Stimulated activated CD4-positive, alpha-beta T cell treated with anti-CD3 and anti-CD28 coated beads, Interleukin-1b, Interleukin-23, amount 100 ng/mL, for 24 hours (primary cell): ENCODE measurements at places on chromosomes 12 and 14.
A peak's percentile ranks its signal among the peaks of the same experiment; 100 is the strongest.

DNA sequence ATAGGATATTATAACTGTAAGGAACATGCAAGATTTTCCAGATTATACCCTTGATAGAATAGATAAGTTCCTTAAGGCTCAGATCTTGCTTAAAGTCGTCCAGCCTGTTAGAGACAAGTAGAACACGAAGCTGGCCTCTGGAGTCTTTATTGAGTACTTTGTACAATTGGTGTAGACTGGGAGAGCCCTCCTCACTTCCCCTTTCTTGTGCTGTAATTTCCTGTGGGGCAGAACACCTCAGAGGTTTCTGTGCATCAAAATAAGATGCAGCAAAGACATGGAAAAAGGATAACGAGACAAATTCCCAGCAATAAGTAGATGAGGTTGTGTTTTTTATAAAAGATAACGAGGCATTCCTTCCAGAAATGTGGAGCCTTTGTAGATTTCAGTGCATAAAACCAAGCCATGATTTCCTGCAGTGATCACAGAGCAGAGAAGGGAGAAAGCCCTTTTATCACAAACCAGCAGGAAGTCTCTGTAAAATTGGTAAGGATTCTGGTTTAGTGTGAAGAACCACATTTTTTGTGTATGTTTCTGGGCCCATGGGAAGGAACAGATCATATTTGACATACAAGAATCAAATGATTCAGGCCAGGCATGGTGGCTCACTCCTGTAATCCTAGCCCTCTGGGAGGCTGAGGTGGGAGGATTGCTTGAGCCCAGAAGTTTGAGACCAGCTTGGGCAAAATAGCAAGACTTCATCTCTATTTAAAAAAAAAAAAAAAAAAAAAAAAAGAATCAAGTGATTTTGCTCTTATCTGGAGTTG, 18.0 kb downstream of the GPRC5A start:
- DNase-seq = no peak

GRCh38 chr12:122946690-122947341, 19.4 kb downstream of the ABCB9 start:
- peak; percentile 81 for DNase-seq

DNA sequence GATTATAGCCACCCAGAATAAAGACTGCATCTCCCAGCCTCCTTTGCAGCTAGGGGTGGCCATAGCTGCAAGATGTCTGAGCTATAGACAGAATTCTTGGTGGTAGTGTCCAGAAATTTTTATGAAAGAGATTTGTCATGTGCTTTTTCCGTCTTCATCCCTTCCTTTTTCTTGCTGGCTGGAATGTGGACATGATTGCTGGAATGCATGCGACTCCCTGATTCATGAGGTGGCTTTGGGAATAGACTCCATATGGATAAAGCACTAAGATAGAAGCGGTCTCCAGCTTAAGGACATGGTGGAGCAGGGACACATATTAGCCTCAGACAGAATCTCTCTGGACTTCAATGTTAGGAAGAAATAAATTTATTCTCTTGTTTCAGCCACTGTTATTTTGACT, 10.0 kb upstream of the HSPB8 start:
- DNase-seq = no peak

DNA sequence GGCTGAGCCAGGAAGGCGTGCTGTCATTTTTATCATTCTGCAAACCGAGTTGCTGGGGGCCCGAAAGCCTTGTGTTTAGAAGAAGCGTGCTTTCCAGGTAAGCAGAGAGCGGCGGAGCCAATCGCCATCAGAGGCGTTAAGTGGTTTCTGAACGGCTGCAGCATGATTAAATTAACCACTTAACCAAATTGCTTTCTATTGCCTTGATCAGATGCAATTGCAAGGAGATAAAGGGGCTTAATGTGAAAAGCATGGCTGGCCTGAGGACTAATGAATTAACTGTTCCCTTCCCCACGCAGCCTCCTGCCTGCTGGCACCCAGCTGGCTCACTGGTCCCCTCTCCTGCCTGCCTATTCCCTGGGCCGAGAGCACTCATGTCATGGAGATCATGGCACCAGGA, 36.6 kb upstream of the CHGA start:
- no peak for DNase-seq

- DNase-seq = no peak
These were observed 584 bp downstream of the VRK1 start for GRCh38 chr14:96797582-96798349.

- DNase-seq = no peak
These were observed 91.8 kb upstream of the KCNA1 start for GRCh38 chr12:4817880-4818279.

- DNase-seq = peak; percentile 7
These were observed 1.0 kb upstream of the CDK17 start for GRCh38 chr12:96401076-96401871.

GRCh38 chr12:122333142-122334087, 67.1 kb upstream of the VPS33A start:
- no peak for DNase-seq

DNA sequence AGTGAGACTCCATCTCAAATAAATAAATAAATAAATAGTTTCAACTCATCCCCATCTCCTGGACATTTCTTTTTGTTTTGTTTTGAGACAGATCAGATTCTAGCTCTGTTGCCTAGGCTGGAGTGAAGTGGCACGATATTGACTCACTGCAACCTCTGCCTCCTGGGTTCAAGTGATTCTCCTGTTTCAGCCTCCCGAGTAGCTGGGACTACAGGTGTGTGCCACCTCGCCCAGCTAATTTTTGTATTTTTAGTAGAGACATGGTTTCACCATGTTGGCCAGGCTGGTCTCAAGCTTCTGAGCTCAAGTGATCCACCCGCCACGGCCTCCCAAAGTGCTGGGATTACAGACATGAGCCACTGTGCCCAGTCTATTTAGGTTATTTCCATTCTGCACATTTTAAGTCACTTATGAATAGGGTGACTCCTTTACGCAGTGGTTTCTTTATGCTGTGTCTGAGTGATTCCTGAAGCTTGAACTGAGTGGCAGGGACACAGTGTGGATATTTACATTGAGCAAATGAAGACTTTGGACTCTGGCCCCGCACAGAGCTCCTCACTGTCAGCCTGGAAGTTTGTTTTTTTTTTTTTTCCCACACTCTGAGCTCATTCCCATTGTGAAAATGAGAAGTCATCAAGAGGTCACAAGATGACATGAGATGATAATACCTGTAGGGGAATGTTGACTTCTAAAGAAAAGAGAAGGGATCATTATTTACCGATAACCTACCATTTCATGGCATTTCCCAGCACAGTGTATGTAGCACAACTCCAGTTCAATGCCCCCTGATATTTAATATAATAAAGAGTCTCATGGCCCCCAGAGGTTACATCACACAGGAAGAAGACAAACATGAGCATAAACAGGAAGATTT, 72.6 kb downstream of the TBX3 start:
- DNase-seq = no peak

DNA sequence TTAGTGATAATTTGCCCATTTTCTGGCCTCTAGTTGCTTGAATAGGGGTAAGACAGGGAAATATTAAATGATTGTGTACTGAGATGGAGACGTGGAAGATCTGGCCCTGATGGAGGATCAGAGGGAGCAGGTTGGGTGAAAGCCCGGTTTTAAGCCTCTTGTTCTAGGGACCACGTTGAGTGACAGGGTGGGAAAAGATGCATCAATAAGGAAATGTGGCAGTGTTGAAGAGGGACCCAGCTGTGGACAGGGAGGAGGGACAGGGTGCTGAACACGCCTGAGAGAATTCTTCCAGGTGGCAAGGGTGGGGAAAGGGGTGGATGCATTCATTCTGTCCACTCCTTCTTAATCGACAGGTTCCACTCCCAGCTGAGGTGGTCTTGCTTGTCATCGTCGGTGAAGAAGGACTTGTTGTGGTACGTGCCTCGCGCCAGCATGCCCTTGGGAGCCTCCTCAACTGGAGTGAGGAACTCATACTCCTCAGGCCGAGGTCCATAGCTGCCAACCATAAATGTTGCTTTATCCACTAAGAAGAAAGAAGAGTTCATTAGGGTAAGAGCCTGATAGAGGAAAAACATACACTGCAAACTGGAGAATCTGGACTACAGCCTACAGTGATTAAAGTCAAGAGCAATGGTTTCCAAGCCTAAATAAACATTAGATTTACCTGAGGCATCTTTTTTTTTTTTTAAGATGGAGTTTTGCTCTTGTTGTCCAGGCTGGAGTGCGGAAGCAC, 4.0 kb upstream of the ERP27 start:
- no peak for DNase-seq

- no peak for DNase-seq
These were observed 27.0 kb upstream of the AKAP5 start for GRCh38 chr14:64438181-64438841.

DNA sequence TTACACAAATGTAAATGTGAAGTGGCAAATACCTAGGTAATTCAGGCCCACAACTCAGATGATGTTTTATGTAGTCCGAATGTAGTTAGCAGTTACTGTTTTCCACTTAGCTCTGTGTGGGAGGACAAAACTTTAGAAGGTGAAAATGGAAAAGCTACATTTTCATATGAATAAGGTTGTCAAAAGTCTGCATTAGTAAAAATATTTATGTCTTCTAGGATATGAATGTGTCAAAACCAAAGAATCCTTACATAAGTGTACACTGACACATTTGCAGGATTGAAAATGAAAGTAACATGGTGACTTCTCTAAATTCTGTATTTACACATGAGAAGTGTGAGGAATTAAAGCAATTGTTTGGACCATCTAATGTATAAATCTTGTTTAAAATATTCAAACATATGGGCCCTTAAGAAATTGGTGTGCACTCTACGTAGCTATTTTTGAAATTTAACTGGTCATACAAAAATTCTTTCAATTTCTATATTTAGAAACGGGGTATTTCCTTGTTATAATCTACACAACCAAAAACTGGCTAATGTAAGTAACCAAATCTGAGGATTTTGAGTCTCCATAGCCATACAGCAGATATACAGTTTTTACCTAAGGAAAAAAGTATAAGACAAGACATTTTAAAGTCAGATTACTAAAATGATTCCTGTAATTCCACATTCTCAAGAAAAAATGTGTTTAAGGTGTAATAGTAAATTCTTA, 5.4 kb downstream of the CDKN1B start:
- no peak for DNase-seq

DNA sequence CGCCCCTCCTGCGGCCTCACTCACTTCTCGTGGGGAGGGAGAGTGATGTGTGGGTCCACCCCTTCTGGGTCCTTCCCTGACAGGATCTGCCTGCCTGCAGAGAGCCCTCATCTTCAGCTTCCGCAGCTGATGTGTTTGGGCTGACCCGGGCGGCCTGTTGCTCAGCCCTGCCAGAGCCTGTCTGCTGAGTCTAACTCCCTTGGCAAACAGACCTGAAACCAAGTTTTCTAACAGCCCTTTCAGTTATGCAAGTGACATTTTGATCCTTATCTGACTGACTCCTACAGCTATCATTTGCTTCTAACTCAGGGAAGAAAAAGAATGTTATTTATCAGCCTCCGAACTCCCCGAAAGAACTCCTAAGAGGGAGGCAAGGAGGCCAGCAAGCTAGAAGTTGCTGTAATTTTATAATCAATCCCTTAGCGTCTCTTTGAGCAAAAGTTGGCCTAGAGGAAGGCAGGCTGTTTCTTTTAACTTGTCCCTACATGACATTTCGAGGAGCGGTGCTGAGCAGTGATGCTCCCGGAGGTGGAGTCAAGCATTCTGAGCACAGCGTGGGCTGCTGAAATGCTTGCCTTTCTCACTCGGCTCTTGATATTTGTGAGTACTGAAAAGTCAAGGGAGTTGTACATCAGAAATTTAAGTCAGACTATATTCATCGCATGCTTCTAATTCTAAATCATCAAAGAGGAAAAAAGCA, 31.5 kb upstream of the CACNA2D4 start:
- no peak for DNase-seq

DNA sequence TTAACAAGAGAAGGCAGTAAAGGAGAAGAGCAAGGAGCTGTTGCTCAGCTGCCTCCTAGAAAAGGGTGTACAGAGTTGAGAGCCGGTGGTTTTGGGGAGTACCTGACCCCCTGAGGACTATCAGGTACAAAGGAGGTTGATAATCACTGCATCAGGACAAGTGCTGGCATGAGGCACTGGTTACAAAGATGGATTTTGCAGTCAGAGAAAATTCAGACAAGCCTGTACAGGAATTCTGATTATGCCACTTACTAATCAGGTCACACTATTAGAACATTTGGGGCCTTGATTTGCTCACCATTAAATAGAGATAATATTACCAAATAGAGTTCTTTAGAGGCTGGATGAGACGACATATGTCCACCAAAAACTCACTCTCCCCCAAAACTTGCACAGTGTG, 450.9 kb upstream of the TMPO start:
- DNase-seq = no peak

DNA sequence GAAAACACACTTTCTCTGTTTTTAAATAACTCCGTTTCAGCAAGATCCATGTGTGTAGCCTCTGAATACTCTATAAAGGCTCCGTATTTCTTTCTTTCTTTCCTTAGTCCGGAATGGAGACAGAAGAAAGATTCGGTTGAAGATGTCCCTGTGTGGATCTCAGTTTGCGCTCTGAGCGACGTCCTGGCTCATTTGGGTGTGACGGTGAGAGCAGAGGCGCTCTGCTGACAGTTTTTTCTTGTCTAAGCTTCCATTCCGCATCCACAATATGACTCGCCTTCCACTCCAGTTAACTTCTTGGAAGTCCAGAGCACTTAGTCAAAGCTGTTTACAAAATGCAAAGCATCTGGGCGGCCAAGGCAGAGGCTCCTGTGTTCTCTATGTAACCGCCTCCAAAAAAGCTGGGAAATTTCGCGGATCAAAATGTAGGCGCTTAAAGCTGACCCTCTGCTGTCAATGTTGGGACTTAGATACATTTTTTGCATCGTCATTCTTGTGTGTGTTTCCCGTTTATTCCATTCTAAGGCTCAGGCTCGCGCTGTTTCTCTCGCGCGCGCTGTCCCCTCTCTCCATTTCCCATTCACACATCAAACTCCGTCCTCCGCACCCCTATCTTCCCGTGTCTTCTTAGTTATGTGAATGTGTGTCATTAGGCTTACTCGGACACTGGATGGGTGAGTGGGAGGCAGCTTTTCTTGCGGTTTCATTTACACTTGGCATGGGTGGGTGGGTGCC, 880 bp upstream of the FLRT2 start:
- DNase-seq = no peak

- no peak for DNase-seq
These were observed 79.2 kb upstream of the NCOR2 start for GRCh38 chr12:124646385-124647230.

- DNase-seq = no peak
These were observed 175.3 kb downstream of the TSPAN9 start for GRCh38 chr12:3252450-3252891.

DNA sequence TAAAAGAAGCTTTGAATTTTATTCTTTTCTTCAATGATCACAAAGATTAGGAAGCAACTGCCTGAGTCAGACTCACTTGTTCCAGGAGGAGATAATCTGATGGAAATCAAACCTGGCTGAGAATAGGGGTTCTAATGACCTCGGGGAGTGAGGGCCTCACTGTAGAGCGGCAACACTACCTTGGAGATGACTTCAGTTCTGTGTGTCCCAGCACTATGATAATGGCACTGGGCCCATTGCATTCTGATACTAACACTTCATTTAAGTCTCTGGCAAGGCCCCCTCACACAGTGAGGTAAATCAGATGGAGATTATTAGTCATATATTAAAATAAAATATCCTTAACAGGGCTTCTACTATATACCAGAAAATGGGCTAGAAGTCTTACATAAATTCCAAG, 233.3 kb upstream of the EGLN3 start:
- no peak for DNase-seq

GRCh38 chr14:65072256-65072655, 30.1 kb downstream of the MAX start:
- DNase-seq = no peak
